ENCODE measurements at places on chromosomes 13 and 19.

- no peak for DNase-seq
Observed at GRCh38 chr19:31330761-31331160, 18.5 kb downstream of the TSHZ3 start.

- DNase-seq = no peak
Observed at GRCh38 chr13:44403461-44404056, 29.9 kb downstream of the SERP2 start.

- DNase-seq = no peak
Observed at GRCh38 chr13:31761951-31762350, 22.6 kb downstream of the RXFP2 start.

- DNase-seq = no peak
Observed at GRCh38 chr13:40194224-40194806, 472.1 kb downstream of the FOXO1 start.

- DNase-seq = no peak
Observed at GRCh38 chr19:35557539-35558399, 5.7 kb downstream of the ATP4A start.

- DNase-seq = no peak
Observed at GRCh38 chr13:100388923-100389322, 199.7 kb downstream of the GGACT start.

DNA sequence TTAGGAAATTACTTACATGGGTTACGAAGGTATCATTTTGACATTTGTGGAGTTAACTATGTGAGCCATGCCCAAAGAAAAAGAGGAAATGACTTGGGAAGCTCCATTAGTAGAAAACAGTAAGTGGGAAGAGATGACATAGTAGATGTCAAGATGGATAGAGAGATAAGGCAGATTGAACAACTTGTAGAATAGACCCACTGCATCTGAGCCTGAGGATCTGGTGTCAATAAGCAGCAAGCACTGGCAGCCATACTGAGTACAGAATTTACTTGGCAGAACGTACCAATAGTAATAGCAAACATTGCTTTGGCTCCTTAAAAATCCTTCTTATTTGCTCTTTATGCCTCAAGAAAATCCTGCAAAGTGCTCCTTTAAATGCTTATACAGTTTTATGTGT is 203.8 kb downstream of the GPC6 start:
- no peak for DNase-seq

DNA sequence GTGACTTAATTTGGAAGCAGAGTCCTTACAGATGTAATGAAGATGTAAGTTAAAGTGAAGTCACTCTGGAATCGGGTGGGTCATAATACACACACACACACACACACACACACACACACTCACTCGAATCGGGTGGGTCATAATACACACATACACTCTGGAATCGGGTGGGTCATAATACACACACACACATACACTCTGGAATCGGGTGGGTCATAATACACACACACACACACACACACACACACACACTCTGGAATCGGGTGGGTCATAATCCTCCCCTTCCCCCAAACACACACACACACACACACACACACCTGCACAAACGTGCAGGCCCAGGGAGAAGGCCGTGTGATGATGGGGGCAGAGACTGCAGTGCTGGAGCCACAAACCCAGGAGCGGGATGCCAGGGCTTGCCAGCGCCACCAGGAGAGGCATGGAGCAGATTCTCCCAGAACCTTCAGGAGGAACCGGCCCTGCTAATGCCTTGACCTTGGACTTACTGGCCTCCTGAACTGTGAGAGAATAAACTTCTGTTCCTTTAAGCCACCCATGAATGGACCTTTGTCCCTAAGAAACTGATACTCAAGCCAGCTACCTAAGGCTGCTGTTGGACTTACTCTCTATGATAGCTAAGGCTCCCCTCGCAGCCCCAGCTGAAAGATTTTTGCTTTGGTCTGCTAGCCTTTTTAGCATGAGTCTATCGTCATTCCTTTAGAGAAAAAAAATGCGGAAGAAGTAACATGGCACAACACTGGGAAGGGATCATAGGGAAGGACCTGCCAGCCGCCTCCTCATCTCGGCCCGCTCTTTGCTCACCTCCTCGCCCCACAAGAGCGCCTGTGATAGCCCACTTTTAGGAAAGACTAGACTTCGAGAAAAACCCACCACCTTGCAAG is 136.2 kb upstream of the RNF113B start:
- no peak for DNase-seq

- no peak for DNase-seq
Observed at GRCh38 chr19:40091205-40092129, 724 bp upstream of the ZNF780A start.

- no peak for DNase-seq
Observed at GRCh38 chr13:28392428-28392827, 102.5 kb downstream of the FLT1 start.

GRCh38 chr13:101412076-101412475 is 4.2 kb downstream of the NALCN start:
- no peak for DNase-seq

- no peak for DNase-seq
Observed at GRCh38 chr13:100347968-100348367, 240.6 kb downstream of the GGACT start.

DNA sequence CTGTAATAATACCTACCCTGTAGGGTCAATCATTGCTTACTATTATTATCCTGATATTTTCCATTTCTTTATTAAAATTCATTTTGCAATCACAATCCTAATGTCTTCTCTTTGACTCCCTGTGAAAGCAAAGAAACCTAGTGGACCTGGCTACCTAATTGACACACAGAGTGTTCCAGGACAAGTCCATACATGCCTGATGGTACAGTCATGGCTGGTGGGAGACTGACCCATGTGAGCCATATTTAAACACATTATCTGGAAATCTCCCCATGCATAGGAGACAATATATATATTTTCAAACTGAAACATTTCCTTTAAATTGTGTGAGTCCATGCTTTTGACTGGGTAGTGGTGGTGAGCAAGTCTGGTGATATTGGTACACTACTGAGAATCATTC is 230.6 kb upstream of the DACH1 start:
- no peak for DNase-seq

- no peak for DNase-seq
Observed at GRCh38 chr13:33696530-33696929, 121.4 kb upstream of the RFC3 start.

- DNase-seq = peak; percentile 82
Observed at GRCh38 chr13:93108111-93108601, 118.5 kb upstream of the GPC6 start.

DNA sequence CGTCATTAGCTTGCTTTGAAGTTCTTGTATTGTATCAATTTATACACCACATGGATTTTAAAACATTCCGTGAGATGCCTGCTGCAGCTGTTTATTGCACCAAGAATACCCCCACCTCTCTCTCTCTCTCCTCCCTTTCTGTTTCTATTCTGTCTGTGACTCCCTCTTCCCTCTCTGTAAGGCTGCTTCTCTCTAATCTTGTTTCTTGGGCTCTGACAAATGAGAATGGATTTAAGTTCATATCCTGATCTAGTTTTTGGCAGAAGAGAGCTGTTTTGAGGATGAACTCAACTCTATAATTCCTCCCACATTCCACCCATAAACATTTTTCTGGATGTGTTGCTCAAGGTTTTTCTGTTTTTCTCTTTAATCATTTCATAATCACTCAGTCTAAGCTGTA is 144.3 kb upstream of the FRY start:
- DNase-seq = no peak

DNA sequence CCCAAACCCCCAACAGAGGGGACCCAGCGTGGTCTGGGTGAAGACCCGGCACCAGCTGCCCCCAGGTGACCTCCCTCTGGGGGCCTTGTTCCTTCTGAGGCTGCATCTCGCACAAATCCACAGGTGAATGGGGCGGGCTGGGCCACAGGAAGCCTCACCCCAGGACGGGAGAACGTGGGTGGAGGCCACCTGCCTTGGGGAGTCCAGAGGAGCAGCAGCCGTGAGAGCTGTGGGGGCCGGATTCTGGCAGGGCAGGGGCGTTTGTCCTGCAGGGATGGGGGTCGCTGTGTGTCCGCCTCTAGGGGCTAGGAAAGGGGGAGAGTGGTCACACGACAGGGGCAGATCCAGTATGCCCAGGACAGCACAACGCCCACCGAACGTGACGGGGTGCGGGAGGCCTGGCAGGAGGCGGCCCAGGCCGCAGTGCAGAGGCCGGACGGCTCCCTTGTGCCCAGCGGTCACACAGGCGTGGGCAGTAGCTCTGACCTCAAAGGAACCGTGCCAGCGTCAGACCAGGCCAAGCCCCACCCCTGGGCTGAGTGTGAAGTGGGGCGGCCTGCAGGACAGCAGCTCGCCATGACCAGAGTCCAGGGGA is 6.7 kb downstream of the POLR2E start:
- DNase-seq = no peak

GRCh38 chr13:44755872-44756271 is 179.7 kb upstream of the TSC22D1 start:
- no peak for DNase-seq

DNA sequence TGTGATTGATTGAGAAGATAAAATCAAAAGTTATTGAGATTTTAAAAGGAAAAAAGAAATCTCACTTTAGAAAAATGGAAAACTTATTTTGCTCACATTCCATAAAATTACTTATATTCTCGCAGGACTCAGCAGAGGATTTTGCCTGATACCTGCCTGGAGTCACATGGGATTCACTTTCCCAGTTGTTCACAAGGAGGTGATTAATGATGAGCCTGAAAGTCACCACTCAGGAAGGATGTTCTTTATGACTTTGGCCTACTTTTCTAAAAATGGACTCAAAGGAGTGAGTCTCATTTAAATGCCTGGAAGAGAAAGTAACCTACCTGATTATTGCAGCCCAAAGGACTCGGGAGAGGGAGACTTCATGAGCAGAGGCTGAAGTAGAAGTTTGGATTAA is 34.5 kb upstream of the FAM216B start:
- no peak for DNase-seq

DNA sequence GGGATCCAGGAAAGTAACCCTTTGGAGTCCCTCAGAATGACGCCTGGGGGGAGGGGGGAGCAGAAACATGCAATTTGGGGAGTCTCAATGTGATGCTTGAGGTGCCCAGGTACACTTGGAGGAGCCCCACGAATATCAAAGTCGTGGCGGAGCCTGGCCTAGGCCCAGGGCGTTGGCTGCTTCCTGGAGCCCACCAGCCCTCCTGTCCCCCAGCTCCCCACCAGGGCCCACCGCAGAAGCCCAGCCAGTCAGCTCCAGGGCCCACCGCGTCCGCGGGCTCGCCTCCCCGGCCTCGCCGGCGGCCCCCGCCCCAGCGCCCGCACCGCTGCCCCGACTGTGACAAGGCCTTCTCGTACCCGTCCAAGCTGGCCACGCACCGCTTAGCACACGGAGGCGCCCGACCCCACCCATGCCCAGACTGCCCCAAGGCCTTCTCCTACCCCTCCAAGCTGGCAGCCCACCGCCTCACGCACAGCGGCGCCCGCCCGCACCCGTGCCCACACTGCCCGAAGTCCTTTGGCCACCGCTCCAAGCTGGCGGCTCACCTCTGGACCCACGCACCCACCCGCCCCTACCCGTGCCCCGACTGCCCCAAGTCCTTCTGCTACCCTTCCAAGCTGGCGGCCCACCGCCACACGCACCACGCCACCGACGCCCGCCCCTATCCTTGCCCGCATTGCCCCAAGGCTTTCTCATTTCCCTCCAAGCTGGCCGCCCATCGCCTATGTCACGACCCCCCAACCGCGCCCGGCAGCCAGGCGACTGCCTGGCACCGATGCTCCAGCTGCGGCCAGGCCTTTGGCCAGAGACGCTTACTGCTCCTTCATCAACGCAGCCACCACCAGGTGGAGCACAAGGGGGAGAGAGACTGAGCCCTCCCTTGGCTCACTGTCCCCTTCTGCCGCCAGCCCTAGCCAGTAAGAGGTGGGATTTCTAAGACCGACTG is 2.1 kb downstream of the ZNF575 start:
- no peak for DNase-seq

- DNase-seq = no peak
Observed at GRCh38 chr19:32388393-32388855, 17.1 kb upstream of the DPY19L3 start.

DNA sequence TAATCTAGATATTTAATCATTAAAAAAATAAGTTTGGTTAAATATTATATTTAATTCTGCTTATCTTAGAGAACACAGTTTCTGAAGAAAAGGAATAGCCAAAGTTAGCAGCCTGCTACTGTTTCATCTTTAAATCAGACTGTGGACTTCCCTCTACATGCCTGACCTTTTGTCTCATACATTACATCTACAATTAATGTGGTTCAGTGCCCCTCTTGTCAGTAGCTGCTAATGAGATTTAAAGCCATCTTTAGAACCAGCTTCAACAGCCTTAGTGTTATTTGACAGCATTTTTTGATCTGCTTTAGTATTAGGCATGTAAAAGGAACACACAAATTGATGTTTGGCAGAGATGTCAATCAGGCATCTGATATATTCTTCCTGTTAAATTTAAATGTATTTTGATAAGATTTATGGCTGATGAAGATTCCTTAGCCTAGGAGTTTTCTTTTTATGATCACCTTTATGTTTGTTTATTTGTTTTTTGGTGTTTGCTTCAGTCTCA is 1925.8 kb upstream of the PRR20A start:
- no peak for DNase-seq

DNA sequence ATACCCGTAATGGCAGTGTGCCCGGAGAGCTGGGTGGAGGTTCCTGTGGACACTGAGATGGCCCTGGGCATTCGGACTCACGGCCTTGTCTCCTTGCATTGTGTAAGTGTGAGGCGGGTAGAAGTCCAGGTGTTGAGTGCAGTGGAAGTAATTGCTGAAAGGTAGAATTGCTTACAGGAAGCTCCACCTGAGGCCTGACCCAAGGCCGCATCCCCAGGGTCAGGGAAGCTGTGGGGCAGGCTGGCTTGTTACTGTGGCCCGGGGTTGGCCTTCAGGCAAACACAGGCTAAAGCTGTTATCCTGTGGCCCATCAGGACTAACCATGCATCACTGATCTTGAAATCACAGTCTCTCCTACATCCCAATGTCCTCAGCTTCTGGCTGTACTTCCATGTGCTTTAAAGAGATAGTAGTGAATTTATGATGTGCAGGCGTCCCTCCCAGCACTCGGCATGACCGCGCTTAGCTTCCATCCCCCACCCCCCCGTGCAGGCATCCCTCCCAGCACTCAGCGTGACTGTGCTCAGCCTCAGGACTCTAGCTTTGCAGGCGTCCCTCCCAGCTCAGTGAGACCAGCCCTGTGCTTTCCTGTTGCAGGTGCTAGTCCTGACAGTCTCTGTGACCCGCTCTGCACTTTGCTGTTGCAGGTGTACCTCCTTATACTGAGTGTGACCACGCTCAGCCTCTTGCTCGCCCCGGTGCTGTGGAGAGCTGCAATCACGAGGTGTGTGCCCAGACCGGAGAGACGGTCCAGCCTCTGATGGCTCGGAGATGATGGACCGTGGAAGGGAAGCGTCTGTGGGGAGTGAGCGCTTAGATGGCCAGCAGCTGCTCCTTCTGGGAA is 35.6 kb upstream of the TFDP1 start:
- DNase-seq = no peak

DNA sequence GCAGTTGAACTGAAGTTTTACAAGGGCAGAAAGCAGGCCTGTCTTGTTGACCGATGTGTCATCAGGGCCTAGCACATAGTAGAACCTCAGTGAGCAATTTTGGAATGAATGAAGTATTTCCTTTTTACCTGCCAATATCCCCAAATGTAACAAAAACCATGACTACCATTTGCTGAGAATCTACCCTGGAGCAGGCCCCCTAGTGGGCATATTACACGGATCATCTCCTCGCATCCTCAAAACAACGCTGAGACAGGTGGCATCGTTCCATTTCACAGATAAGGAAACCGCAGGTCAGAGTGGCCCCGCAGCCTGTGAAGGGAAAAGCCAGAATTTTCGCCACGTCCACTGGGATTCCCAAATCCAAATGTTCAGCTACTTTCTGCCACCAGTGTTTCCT is 77.9 kb downstream of the CACNA1A start:
- DNase-seq = peak; percentile 11
